Tibial nerve (tissue), 4 donors: ENCODE measurements at places on chromosomes 12 and 14. TPM values are rescaled to one million over a fixed set of nuclear protein-coding genes. Genes with fewer than 3 reads are reported as not detected.

TRPV4 gene
- total RNA-seq, result 3.0 TPM

SOCS2 gene
- total RNA-seq, result 30.6 TPM

LYSET gene
- total RNA-seq, result 6.5 TPM

MYF6 gene
- not detected for total RNA-seq

MFAP5 gene
- total RNA-seq, result 703 TPM

FAM90A1 gene
- total RNA-seq, result not detected

FGD4 gene
- total RNA-seq, result 89.2 TPM

KRT83 gene
- not detected for total RNA-seq

DLK1 gene
- total RNA-seq, result not detected

ASB2 gene
- 0.60 TPM for total RNA-seq

RBP5 gene
- total RNA-seq, result 9.9 TPM

CDKN3 gene
- total RNA-seq, result not detected

CD27 gene
- total RNA-seq, result not detected

GLT1D1 gene
- total RNA-seq, result not detected

NINJ2 gene
- total RNA-seq, result 16.7 TPM

TAS2R43 gene
- total RNA-seq, result 4.9 TPM

TMEM30B gene
- 46.9 TPM for total RNA-seq

ANKS1B gene
- 14.0 TPM for total RNA-seq

BEST3 gene
- total RNA-seq, result not detected

TRAF3 gene
- total RNA-seq, result 17.7 TPM

CRACR2A gene
- 3.6 TPM for total RNA-seq

FBXL14 gene
- 19.8 TPM for total RNA-seq

GPRC5D gene
- total RNA-seq, result not detected

ZNF605 gene
- total RNA-seq, result 7.9 TPM

WNT5B gene
- total RNA-seq, result 18.1 TPM

IL31 gene
- total RNA-seq, result not detected

CD163L1 gene
- 0.66 TPM for total RNA-seq

HOXC12 gene
- 0.22 TPM for total RNA-seq
